ENCODE measurements at places on chromosomes 11 and 22.
A peak's percentile ranks its signal among the peaks of the same experiment; 100 is the strongest.

GRCh38 chr11:46075168-46075567, 46.1 kb downstream of the PHF21A start:
- peak; percentile 80 for DNase-seq

- peak; percentile 68 for DNase-seq
Measured at GRCh38 chr11:74255741-74256375, 55.6 kb downstream of the P4HA3 start.

DNA sequence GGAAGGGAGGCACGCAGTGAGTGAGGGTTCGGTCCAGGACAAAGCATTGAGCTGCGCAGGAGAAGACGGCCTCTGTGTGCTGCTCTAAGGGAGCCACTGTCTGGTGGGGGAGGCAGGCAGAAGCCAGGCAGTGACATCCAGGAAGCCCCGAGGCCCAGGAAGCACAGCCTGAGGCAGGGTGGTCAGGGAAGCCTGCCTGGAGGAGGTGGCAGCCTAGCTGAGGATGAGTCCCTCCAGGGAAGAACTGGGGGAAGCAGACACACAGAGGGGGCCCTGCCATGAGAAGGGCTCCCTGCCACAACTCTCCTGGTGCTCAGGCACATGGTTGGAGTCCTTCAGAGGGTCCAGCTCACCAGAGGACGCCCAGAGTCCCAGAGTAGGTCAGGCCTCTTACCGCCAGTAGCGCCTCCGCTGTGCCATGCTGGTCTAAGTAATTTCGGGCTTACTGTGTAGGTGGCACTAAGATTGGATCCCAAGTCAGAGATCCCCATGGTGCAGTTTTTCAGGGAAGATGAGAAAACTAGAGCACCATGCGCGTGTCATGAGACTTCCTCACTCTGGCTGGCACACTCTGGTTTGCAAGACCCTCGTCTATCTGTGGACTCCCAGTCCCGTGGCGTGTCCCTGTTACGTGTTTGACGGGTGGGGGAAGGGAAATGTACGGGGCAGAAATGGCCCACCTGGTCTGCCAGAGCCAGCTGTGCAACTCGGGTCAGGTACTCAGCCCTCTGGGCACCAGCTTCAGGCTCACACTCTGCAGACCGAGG, 887.2 kb downstream of the BRD1 start:
- DNase-seq: no peak

DNA sequence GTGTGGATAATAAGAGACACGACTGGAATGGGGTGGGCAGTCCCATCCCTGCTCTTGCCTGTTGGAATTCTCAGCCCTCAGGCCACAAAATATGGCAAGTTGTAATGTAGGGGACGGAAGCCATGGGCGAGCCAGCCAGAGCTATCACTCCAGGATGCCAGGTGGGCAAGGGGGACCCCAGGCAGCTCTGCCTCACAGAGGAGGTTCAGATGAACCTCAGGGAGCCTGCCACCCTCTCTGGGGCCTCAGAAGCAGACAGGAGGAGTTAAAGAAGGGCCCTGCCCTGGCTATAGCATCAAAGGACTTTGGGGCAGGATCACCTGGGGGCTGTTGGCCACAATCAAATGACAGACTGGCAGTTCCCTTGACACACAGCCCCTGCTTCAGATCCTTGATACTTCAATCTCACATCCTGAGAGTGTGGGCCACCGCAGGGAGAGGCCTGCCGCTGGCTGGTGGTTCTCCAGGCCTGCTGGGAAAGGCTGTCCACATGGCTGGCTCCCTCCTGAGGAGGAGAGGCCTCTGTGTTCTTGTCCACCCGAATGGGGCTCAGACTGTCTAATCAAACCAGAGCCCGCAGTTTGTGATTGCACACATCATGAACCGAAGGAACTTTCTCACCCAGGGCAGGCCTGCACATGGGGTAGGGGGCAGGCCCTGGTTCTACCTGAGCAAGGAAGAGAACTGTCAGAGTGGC, 31.4 kb downstream of the IGLL1 start:
- DNase-seq: no peak

DNA sequence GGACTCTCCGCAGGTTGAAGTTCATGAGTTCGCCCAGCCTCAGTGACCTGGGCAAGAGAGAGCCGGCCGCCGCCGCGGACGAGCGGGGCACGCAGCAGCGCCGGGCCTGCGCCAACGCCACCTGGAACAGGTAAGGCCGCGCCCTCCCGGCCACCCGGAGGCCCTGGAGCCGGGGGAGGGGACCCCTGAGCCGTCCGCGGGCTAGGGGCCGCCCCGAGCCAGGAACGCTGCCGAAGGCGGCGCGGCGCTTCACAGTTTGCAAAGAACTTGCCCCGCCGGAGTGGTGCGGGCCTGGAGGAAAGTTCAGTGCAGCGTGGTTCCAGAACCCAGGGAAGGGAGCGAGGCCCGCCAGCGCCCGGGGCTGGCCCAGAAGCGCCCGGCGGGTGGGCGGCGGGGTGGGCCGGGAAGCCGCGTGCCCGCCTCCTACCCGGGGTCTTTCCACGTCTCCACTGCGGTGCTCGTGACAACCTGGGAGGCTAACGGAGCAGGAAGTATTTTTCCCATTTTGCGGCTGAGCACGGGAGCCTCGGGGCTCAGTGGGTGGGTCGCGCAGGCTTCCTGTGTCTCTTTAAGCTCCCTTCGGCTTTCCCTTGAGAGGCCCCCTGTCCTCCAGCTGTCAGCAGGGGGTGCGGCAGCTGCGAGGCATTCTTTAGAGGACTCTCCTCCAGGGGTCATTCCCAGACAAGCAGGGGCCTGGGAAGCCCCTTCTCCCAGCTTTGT, 635 bp downstream of the PRR5 start:
- DNase-seq: peak; percentile 39

DNA sequence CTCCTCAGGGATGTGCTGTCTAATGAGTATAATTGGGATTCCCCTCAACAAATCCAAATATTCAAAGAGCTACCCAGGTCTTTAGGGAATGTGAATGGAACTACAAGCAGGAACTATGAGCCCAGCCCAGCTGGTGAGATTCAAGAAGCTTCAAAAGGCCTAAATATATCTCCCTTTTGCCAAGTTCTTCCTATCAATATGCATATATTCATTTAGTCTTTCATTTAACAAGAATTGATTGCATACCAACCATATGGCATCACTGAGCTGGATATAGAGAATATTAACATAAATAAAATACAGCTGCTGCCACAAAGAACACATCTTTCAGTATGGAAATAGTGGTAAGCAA, 58.9 kb upstream of the PRSS23 start:
- no peak for DNase-seq

DNA sequence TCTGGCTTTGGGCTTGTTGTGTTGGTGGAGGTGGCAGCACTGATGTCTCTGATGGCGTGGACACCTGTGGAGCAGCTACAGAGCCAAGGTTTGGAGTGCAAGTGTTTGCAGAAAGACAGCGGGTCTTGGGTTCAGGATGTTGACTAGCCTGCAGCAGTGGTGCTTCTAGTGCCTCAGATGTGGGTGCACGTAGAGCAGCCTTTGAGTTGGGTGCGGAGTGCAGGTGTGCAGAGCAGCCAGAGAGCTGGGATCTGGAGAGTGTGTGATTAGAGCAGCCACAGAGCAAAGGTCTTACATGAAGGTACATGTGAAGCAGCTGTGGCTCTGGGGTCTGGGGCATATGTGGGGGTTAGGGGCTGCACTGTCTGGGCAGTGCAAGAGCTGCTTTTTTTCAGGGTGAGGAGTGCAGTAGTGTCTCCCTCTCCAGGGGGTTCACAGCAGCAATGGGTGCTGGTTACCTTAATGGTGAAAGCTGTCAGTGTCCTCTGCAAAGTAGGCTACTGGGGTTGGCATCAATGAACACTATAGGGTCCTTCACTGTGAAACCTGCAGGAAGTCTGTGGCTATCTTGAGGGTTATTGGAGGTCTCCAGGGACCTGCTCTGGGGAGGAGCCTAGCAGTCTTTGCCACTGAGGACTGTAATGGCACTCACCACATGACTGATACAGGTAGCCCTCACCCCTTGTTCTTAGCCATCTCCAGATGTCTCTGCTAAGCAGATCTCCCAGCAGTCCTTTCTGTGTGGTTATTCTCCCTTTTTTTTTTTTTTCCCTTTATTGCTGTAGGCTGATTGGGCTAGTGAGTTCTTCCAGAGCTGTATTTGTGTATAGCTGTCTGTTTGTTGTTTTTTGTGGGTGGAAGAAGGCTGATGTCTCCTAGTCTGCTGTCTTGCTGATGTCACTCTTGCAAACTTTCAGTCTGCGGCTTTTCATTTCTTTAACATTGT, 14.3 kb downstream of the BIRC2 start:
- DNase-seq: peak; percentile 7

DNA sequence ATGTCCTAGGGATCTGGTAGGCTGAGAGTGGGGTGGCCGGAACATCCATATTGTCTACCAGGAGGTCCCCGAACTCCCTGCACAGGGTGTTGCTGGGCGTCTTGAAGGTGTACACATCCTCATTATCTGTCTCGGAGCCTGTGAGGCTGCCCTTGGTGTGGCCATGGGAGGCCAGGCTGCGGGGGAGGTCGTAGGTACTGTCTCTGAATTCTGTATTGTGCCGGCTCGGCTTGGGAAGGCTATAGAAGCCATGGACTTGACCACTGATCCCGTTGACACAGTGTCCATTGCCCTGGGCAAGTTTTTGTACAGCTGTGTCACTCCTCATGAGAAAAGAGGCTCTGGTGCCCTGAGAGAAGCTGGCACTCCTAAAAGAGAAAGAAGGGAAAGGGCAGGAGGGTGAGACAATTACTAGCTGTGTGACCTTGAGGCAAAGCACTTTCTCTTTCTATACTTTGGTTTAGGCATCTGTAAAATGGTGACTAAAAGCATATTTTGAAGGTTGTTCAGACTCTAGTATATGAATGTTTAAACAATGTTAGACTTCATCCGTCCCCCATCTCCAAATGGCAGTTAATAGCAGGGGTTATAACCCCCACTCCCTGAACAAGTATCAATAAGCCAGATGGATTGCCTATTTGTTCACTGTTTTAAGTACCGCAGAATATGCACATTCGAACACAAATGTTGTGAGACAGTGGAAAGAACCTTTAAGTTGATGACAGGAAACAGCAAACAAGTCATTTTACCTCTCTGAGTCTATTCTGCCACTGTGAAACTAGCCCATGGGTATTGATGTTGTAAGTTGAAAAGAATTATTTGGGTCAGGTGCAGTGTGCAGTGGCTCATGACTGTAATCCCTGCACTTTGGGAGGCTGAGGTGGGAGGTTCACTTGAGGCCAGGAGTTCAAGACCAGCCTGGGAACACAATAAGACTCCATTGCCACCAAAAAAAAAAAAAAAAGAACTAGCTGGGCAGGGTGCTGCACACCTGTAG, 38.3 kb downstream of the USP35 start:
- no peak for DNase-seq

DNA sequence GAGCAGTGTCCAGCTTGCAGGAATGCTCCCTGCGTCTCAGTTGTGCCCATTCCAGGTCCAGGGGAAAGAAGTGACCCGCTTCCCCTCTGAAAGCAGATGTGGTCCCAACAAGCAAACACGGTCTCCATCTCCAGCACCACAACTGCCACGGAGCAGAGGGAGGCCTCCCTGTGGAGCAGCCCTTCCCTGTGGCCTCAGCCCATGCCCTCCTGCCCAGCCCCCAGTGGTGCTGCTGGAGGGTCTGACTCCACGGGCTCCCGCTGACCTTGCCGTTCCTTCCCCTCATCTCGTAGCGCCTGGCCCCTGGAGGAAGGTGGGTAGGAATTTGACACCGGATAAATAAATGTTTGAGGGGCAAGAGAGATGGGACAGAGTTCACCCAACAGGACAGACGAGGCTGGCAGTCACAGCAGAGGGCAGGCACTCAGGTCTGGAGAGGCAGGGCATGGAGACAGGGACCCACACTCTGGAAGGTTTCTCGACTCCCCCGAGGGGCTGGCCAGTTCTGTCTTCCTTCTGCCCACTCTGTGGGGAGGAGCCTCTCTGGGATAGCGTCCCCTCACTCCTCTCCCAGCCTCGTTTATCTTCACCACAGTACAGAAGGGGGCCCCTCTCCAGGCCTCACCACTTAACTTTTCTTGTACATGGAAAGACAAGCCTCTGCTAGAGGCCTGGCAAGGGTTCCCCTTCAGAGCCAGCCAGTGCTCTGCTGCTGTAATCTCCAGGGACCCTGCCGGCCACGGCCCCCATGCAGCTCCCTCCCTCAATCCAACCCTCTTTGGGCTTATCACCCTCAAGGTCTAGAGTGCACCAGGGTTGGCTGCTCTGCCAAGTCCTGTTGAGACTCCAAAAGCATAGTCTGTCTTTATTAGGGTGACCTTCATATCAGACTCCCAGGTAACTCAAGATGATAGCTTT, 7.5 kb upstream of the ST3GAL4 start:
- DNase-seq: no peak

DNA sequence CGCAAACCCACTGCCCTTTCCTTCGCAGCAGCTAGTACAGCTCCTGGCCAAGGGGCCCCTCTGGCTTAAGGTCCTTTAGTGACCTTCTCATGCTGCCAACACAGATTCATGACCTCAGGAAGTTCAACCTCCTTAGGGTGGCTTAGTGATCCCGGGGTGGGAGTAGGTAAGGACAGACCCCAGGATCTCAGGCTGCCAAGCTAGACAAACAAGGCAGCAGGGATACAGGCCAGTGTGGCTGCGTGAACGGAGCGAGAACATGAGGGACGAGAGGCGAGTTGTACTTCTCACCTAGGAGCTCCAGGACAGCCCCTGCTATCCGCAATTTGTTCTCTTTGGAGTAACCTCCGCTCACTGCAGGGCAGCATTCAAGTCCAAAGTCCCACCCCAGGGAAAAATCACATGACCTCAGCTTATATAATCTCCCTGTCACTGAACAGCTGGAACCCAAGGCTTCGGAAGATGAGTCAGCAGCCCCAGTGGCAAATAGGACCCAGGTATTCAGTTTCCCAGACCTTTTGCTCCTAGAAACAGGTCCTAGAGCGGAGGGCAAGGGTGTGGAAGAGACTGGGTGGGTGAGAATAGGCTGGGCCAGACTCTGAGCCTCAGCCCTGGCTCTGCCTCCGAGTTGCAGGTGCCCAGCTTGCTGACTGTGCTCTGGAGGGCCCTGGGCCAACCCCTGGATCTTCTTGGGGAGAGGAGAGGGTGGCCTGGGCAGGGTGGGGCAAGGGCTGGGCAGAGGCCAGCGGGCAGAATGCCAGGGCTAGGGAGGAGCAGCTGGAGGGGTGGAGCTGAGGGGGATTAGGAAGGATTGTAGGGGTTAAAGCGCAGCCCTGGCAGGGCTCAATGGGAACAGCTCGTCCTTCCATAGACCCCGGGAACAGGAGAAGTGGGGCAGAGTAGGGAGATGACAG, 13.1 kb downstream of the USP2 start:
- DNase-seq: no peak

- DNase-seq: no peak
Measured at GRCh38 chr11:66857927-66858185, 992 bp downstream of the LRFN4 start.

All from iris pigment epithelial cell (primary cell).